ENCODE measurements at places on chromosomes 5 and 9.

DNA sequence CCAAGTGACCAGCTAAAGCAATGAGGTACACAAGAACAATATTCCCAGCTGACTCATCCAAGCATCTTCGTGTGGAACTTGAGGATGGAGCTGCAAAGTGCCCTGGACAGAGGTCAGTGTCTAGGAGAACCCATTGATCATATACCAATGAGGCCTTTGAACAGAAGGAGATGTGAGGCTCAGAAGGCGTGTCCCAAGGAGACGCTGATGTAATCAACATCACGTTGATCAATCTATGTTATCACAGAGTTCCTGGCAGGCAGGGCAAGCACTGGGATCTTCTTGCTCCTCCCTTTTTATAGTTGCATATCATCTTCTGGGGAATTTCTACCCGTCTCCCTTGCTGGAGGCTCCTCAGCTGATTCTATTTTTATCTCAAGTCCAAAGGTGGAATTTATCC, 163.4 kb downstream of the TRPM6 start:
- no peak for DNase-seq

DNA sequence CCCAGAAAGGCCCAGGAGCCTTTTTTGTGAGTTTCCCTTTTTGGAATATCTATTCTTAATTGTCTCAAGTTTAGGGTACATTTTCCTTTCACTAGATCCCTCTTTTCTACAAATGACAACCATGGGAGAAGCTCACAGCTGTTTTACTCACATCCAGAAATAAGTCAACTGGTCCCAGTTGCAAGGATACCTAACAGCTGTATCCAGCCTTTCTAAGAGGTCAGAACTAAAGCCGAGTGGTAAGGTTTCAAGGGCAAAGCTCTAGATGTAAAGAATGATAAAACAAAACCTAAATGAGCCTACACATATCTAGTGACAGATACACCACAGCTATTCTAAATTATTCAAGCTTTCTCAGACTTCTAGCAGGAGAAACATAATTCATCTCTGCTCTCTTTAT, 4.4 kb downstream of the FGF10 start:
- no peak for DNase-seq

DNA sequence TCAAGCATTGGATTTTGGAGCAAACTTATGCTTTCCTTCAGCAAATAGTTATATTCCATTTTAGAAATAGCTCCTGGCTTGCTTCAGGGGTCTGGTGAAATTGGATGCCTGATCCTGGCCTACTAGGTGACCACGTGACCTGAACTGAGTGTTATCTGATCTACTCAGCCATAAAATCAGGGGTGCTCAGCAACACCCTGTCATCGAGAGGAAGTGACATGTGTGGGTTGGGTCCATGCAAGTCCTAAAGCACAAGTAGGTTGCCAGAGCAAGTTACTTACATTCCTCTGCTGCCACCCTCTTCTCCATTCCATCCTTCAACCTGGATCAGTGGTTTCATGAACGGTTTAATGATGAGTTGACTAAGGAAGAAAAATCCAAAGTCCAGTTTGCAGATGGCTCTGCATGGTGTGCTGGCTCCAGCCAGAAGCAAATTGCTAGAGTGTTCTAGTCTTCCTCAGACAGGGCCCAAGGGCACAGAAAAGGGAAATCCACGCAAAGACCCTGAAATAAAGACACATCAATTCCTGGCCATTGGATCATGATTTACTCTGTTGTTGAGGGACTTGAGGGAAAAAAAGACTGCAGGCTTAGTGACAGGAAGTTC, 2.8 kb upstream of the FAM193B start:
- DNase-seq: peak; percentile 32

GRCh38 chr5:71829206-71829605, 110.1 kb downstream of the CARTPT start:
- DNase-seq: no peak

GRCh38 chr5:73424556-73424977, 24.0 kb downstream of the FOXD1 start:
- DNase-seq: no peak

DNA sequence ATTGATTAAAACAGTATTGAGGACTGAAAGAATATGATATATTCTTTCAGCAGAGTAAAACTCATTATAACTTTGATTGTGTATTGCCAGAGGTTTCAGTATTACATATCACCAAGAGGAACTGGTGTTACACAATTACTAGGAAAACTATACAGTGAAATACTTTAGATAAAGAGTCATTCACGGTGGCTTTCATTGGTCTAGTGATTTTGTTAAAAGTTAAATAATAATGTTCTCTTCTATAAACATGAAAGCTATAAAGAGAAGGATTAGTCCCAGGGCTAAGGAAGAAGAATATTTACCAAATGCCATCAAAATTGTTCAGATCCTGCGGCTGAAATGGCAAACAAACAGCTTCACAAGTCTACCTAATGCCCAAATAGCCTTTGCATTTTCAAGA, 306.2 kb downstream of the SEMA5A start:
- DNase-seq: no peak

DNA sequence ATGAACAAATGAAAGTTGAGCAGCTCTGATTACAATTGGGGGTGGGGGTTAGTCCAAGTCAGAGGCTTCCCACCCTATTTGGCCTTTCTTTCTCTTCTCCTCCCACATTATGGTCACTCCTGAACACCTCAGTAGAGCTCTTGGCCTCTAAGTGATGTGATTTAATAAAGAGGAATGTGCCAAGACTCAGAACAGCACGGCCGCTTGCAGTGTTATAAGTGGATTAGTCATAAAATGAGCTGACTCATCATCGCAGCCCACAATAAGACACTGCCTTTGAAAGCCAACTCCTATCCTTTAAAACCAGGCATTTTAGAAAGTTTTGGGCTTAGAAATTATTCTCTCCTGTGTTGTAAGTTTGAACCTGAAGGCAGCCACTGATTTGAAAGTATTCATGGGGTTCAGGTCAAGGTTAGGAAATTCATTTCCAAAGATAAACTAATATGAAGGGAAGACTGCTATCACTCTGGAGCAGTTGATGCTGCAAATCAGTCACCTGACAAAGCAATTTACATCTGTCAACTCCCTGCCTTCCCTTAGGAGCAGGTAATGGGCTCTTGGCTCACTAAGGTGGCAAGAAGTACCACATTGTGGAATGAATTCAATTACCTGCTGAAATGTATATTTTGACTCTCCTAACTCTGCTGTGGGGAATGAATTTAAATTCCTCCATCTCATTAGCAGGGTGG, 283.6 kb upstream of the NMUR2 start:
- no peak for DNase-seq

DNA sequence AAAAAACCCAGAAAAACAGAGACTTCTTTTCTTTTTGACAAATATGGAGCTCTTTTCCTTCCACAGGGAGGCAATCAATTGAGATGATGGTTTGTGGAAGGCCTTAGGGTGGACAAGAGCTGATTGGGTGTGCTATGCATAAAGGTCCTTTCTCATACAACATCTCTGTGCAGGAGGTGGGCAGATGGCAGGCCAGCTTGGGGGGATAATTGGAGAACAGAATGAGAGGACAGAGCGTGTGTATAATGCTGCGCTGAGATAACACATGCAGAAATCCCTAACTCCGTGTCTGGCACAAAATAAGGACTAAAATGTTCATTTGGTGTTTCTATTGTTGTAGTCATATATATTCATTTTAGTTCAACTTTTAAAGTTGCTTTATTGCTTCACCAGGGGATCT, 159.0 kb upstream of the MEF2C start:
- DNase-seq: no peak

- DNase-seq: no peak
These were observed 46.8 kb downstream of the TMEM245 start for GRCh38 chr9:109072821-109073435.

GRCh38 chr9:14989811-14990210, 79.6 kb upstream of the FREM1 start:
- no peak for DNase-seq

DNA sequence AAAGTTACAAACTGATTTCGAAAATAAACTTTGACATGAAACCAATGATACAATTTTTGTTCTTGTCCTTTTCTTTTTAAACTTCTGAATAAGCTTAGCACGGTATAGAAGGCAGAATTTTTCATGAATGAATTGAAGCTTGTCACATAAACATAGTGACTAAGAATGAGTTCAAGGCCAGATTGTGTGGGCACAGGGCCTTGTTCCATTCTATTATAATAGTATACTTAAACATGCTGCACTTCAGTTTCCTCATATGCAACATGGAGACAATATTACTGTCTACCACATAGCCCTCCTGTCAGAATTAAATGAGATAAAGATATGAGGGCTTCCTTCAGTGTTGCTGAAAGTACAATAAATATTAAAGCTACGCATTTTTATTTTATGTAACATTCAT, 204.2 kb upstream of the HAPLN1 start:
- no peak for DNase-seq

DNA sequence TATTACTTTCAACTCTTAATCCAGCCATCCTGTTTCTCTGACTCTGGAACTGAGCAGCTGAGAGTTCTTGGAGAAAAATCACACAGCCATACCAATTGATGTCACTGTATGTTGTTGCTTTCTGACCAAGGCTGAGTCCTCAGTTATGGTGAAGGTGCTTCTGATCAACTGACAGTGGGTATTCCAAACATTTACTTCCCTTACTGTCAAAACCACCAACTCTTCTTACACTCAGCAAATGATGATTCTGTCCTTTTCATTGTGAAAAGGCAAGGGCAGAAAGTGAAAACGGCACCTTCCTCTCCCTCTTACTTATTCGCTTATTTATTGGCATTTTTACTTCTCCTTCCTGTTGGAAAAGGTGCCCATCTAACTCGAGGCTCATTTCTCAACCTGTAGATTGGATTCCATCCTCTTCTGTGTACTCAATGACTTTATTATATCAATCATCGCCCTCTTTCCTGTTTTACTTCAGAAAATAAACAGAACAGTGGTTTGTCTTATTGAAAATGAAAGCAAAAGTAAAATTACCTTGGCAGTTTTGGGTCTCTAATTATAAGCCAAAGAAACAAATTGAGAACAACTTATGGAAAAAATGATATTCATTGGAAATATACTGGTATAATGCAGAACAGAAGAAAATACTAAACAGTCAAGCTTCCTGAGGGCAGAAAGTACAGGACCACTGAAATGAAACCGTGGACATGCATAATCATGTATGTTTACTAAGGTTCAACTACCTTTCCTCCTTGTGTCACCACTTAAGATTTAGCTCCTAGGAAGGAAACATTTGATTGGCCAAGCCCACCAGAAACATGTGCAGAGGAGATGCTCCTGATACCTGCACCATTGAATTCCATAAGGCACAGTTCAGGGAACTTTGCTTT, 104.5 kb upstream of the CHD1 start:
- DNase-seq: no peak

All from nephron progenitor cell (in vitro differentiated cells).